ENCODE measurements at places on chromosomes 2 and 18. TPM values are rescaled to one million over a fixed set of nuclear protein-coding genes. Genes with fewer than 3 reads are reported as not detected.

- H3K36me3 ChIP-seq, result no peaks in the 10 kb centered on the region
- H3K27me3 ChIP-seq, result no peaks in the 10 kb centered on the region
- peaks cover 19% of the 10 kb centered on the region for H3K4me1 ChIP-seq
- no peak for DNase-seq
- no peak overlapping the region for H3K27ac ChIP-seq
Measured at GRCh38 chr2:179440642-179441251, 176.1 kb upstream of the SESTD1 start.

CHRND gene
- not detected for total RNA-seq

- no peaks in the 10 kb centered on the region for H3K27me3 ChIP-seq
- no peaks in the 10 kb centered on the region for H3K36me3 ChIP-seq
- DNase-seq, result no peak
- H3K4me3 ChIP-seq, result no peak overlapping the region
- H3K4me1 ChIP-seq, result peaks cover 57% of the 10 kb centered on the region
- H3K27ac ChIP-seq, result no peak overlapping the region
Measured at GRCh38 chr2:231196592-231196991, 1.8 kb upstream of the ARMC9 start.

DNA sequence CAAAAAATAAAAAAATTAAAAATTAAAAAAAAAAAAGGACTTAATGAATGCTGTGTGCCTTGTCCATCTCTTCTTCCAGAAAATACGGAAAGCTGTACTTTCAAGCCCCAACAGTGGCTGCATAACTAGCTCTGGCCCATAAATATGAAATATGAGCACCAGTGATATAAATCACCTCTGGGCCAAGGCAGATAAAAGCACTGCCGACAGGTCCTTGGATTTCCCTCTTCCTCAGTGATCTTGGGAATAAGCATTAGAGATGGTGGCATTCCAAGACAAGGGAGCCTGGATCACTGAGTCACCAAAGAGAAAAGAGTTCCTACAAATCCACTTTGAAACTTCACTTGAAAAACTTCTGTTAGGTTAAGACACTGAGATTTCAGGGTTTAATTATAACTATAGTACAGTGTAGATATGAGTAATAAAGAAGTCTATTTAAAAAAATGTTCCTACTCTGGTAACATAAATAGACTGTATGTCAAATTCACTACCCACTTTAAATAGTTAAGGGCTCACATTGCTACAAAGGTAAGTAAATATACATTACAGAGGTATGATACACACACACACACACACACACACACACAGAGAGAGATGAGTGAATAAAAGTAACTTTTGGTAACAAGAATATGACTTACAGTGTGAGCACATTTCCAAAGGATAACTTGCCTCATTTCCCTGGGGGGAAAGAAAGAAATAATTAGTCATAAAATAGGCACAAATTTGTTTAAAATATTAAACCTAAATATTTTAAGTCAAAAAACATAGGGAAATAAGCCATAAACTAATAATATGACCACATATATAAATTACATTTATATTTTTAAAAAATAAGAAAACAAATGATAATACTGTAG lies 35.6 kb downstream of the PPP3R1 start:
- H3K27ac ChIP-seq, result no peak overlapping the region
- no peak overlapping the region for H3K4me3 ChIP-seq
- H3K36me3 ChIP-seq, result peaks cover 12% of the 10 kb centered on the region
- no peaks in the 10 kb centered on the region for H3K27me3 ChIP-seq
- DNase-seq, result no peak

AQP12A gene
- total RNA-seq, result not detected

DNA sequence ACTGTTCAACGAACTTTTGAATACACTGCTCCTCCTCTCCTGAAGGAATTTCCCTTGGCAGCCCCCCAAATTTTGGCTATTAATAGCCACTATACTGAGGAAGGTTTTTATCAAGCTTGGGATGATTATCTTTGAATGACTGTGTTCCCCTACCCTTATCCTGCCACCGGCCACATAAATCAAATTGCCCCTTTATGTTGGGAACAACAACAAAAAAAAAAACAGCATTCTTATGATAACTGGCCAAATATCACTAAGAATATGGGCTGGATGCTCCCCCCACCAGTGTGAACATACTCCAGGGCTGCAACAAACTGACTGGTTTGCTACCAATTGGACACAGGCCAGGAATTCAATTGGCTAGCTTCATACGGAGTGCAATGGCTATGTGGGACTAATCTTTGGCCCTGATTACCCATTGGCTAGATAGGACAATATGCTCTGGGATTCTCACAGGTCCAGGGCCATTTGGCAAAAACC lies 20.6 kb downstream of the DUSP11 start:
- no peaks in the 10 kb centered on the region for H3K27me3 ChIP-seq
- no peak overlapping the region for H3K4me3 ChIP-seq
- no peak overlapping the region for H3K27ac ChIP-seq
- peaks cover 15% of the 10 kb centered on the region for H3K4me1 ChIP-seq
- peaks cover 84% of the 10 kb centered on the region for H3K36me3 ChIP-seq

TUBA4B gene
- not detected for total RNA-seq

DNA sequence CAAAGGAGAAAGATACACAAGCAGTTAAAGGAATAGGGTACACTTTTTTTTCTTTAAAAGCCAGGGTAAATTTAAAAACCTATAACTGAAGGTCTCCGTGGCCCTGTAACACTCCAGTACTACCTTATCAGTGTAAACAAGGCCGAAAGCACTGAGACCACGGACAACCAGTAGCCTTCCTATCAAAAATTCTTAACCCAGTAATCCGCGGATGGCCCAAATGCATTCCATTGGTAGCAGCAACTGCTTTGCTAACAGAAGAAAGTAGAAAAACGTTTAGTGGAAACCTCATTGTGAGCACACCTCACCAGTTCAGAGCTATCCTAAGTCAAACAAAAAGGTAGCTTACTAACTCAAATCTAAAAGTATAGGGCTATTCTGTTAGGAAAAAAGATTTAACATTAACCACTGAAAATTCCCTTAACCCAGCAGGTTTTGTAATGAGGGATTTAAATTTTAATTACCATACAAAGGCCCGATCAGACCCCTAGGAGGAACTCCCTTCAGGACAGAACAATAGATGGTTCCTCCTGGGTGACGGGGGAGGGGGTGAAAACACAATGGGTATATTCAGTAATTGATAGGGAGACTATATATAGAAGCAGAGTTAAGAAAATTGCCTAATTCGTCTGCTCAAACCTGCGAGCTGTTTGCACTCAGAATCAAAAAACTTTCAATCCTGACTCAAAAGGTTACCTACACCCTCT lies 50.8 kb upstream of the CWC22 start:
- no peak overlapping the region for H3K4me3 ChIP-seq
- no peak overlapping the region for H3K27ac ChIP-seq
- no peaks in the 10 kb centered on the region for H3K4me1 ChIP-seq

SLC4A3 gene
- 20.9 TPM for total RNA-seq

- DNase-seq, result no peak
- no peaks in the 10 kb centered on the region for H3K4me1 ChIP-seq
- no peak overlapping the region for H3K27ac ChIP-seq
- H3K4me3 ChIP-seq, result no peak overlapping the region
Measured at GRCh38 chr2:26590508-26590907, 50.7 kb downstream of the CIB4 start.

GRCh38 chr2:144310484-144310883 lies 209.4 kb downstream of the ZEB2 start:
- H3K4me3 ChIP-seq, result no peak overlapping the region
- H3K36me3 ChIP-seq, result no peaks in the 10 kb centered on the region
- H3K27ac ChIP-seq, result no peak overlapping the region
- no peaks in the 10 kb centered on the region for H3K27me3 ChIP-seq

CFAP210 gene
- 0.80 TPM for total RNA-seq

DNA sequence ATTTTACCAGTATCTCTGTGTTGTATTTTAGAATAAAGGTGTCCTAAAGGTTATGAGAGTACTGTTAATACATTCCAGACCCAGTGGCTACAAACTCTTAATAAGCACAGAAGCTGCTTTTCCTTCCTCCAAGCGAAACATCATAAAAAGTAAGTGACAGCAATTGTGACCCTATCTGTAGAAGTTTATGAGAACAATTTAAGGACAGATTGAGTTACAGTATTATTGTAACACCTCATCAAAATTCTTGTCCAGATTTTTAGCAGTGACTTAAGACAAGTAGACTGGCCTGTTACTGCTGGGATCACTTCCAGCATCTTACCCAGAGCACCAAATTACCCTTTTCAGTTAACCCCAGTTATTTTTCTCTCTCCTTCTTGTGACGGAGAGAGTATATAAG lies 154.6 kb downstream of the ERBB4 start:
- no peaks in the 10 kb centered on the region for H3K36me3 ChIP-seq
- H3K27me3 ChIP-seq, result no peaks in the 10 kb centered on the region
- no peaks in the 10 kb centered on the region for H3K4me1 ChIP-seq

DNA sequence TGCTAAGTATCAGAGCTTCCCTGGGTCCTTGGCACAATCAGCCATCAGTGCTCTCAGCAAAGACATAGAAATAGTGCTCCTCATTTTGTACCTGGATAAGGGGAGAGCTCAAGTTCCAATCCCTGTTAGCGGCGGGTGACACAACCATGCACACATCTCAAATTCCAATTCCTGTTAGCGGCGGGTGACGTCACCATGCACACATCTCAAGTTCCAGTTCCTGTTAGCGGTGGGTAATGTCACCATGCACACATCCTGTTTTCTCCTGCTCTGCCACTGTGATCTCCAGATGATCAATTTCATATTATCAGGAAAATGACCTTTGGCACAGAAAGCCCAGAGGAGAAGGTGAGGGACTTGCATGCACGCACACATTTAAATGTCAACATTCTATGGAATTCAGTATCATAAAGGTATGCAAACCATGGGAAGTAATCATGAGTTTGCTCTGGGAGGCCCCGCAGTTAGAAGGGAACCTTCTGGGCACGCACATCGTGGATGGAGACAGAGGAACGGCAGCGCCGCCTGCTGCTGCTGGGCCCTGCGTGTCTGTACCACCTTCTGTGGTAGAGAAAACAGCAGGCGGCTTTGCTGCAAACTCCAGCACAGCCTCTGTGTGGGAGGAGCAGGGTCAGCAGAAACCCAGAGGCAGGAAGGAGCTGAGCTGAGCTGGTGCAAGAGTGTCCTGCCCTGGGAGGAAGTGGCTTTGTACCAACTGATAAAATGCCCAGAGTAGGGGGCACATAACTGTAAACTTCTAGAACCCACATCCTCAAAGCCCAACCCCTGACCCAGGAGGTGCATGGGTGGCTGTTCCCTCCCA lies 77.8 kb downstream of the MBP start:
- H3K27ac ChIP-seq, result peak overlapping the region; percentile 70
- no peak overlapping the region for H3K4me3 ChIP-seq
- H3K27me3 ChIP-seq, result no peaks in the 10 kb centered on the region
- H3K36me3 ChIP-seq, result no peaks in the 10 kb centered on the region
- no peak for DNase-seq

DNA sequence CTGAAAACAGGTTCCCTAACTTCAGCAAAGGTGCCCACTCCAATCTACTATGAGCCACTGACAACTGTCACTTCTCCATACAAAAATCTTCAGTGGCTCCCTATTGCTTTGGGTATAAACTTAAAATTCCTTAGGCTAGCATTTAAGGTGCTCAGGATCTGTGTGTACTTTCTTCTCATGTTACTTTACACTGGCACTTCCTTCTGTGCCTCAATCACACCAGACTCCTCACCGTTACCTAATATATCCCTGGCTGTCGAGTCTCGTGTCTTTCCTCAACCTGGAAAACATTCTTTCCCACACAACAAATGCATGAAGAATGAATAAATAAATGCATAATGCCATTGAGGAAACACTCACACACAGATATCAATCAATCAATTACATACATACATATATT lies 101.1 kb downstream of the TCF4 start:
- H3K27ac ChIP-seq, result no peak overlapping the region
- DNase-seq, result no peak

GRCh38 chr2:160842286-160842685 lies 317.9 kb upstream of the TANK start:
- no peak overlapping the region for H3K4me3 ChIP-seq
- no peaks in the 10 kb centered on the region for H3K27me3 ChIP-seq
- H3K36me3 ChIP-seq, result no peaks in the 10 kb centered on the region

- peaks cover 3% of the 10 kb centered on the region for H3K27me3 ChIP-seq
- no peaks in the 10 kb centered on the region for H3K36me3 ChIP-seq
- peak within 1 kb of the TSS; percentile 99 for H3K27ac ChIP-seq
Measured at GRCh38 chr2:11344342-11344955, at the start of gene ROCK2. Gene ROCK2 (minus strand): TSS chr2:11344636. CDS start chr2:11344136, 500 bp downstream.

C2orf15 gene
- not detected for total RNA-seq

MLPH gene
- 7.9 TPM for total RNA-seq

PMAIP1 gene
- total RNA-seq, result 0.58 TPM

DNA sequence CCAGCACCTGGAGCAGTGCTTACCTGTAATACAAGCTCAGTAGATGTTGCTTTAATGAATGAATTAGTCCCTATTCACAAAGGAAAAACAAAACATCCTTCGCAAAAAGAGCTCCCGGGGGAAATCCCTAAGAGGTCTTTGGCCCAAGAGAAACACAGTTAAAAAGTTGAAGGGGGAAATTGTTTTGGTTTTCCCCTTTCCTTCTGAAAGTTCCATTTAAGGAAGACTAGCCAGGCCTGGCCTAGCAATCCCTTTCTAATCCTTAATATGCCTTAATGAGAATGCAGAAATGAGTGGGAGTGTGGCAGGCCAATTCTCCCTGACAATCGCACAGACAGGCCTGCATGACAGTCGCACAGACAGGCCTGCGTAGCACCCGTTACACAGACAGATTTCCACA lies 33.5 kb upstream of the REL start:
- no peak for DNase-seq
- H3K27ac ChIP-seq, result no peak overlapping the region
- no peaks in the 10 kb centered on the region for H3K36me3 ChIP-seq
- H3K27me3 ChIP-seq, result no peaks in the 10 kb centered on the region

KCNS3 gene
- total RNA-seq, result 19.9 TPM

GRCh38 chr2:159419403-159419802 lies 132.9 kb upstream of the WDSUB1 start:
- no peak overlapping the region for H3K27ac ChIP-seq
- H3K4me1 ChIP-seq, result no peaks in the 10 kb centered on the region
- H3K36me3 ChIP-seq, result peaks cover 5% of the 10 kb centered on the region
